ENCODE measurements at places on chromosomes 3 and 15.

GRCh38 chr3:14451844-14452739, 49.7 kb downstream of the SLC6A6 start:
- DNase-seq: peak; percentile 89

DNA sequence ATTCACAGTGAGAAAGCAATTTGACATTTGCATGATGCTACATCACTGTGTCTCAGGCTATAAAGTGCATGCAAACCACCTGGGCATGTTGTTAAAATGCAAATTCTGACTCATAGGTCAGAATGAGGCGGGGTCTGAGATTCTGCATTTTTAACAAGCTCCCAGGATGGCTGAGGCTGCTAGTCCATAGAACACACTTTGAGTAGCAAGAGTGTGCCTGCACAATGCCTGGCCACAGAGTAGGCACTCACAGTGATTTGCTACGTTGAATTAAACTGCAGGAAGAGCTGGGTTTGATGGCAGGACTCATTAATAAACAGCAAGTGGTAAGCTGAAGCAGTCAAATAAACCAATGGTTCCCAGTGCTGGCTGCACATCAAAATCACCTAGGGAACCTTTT, 48.1 kb downstream of the NTRK3 start:
- no peak for DNase-seq

DNA sequence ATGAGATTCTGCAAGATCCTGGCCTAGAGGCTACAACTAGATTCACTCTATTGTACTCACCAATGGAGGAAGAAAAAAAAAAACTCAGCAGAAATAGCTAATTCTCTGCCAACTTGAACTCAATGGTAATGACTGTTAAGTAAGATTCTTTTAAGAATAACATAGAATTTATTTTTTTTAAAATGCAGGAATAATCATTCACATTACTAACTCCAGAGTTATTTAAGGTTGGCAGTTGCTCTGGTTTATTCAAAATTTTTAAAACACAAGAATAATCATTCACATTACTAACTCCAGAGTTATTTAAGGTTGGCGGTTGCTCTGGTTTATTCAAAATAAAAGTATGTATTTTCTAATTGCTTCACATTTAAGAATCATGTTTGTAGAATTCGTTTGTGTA, 1071.9 kb downstream of the IGSF11 start:
- DNase-seq: no peak

GRCh38 chr3:72597756-72598195, 250.5 kb downstream of the SHQ1 start:
- peak; percentile 48 for DNase-seq

GRCh38 chr3:72797773-72798543, 50.3 kb downstream of the SHQ1 start:
- DNase-seq: peak; percentile 88

DNA sequence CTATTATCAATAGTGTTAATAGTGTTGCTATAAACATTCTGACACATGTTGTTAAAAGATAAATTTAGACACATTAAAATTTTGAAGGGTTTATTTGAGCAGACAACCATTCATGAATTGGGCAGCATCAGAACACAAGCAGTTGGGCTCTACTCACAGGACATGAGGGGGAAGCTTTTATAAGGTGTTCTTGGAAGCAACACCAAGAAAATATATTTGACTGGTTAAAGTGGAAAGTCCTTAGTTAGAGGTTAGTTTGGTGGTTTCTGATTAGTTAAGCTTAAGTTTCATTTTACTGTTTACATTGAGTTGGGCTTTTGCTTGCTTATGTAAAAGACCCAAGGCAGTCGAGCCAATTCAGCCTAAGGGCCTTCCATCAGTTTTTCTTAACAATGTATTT, 220.7 kb downstream of the CD47 start:
- DNase-seq: no peak

DNA sequence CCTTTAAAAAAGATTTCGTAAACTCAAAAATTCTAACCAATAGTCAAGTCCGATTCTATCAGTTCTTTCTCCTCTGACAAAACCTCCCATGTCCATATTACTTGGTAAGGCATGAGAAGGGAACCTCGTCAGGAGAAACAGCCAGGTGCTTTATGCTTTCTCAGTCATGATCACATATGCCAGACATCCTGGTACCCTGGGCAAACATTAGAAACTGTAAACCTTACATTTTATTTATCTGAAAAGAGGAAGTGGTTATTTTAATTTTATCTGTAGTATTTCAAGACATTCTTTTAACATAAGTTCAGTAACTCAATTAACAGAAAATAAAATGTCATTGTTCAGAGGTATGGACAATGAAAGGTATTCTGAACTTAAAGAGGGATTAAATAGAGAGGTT, 474.8 kb upstream of the GBE1 start:
- DNase-seq: no peak

DNA sequence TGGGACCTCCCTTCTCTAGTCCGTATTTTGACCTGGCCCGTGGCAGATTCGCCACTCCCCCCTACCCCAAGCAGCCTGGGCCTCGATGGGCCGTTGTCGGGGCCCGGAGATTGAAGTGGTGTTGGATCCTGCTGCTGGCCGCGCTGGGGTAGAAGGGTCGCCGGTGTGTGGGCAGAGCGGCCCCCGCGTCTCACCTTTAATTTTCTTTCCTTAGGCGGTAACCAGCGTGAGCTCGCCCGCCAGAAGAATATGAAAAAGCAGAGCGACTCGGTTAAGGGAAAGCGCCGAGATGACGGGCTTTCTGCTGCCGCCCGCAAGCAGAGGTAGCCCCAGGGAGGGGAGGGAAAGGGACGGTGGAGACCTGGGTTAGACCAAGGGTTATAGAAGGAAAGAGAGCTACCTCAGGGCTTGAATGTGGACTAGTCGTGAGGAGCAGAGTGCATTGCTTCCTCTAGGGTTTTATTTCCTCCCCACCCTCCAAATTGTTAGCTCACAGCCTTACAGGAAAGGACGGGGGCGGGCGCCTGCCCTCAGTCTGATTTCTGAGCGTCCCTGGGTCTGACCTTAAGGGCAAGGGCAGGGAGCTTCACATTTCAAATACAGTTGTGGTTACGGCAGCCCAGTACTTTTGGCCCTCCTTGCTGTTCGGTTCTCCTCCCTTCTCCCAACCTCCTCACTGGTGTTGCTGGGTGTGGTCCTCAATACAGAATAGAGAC, 799 bp downstream of the SERF2 start:
- peak; percentile 53 for DNase-seq

Data from kidney tubule cell (primary cell).